ENCODE measurements at places on chromosomes 4 and X.

DNA sequence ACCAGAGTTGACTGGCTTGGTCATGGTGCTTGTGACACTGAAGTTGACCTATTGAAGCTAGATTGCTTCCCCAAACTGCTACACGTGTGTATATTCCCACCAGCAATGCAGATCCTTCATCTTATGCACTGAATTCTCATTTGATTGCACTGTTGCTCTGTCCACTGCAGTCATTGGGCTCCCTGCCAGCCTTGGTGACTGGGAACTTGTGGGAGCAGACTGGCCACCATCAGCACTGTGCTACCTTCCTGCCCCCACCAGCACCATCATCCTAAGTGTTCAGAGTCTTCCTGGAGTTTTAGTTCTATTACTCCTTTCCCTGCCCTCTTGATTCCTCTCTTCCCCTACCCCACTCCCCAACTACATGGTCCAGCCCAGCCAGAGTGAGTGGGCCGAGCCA, 117.7 kb upstream of the PRPS2 start:
- DNase-seq, result no peak

GRCh38 chr4:38050560-38051350, 90.6 kb downstream of the PTTG2 start:
- DNase-seq, result no peak

DNA sequence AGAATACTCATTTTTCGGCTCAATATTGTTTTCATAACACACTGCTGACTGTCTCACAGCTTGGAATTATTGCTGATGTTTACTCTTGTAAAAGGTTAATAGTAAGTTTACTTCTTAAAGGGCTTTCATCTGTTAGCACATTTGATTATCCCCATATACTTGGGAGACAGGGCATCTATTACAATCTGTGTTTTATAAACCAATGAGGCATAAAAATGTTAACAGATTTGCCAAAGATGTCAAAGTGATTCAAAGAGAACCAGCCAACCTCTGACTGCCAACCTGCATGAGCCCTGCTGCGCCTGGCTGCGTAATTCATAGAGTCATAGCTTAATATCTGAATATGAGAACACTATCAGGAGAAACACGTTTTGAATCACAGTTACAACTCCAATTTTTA, 665.6 kb downstream of the TRIML1 start:
- no peak for DNase-seq

- DNase-seq, result peak; percentile 13
Observed at GRCh38 chrX:51641421-51642021, 22.8 kb upstream of the CENPVL3 start.

DNA sequence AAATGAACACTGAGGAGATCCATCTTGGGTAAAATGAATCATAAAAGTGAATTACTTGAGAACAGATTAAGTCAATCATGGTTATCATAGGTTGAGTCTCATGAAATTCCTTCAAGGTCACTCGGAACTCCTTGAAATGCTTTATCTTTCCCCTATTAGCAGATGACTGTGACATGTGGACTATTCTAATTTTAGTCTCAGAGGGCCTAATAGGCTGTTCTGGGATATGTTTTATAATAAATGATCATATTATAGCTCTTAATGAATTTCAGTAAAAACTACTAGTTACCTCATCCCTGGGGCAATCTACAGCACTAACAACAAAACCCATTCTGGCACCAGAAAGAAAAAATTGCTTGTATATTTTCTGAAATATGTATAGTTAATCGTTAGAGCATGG, 44.7 kb downstream of the SPATA4 start:
- no peak for DNase-seq

GRCh38 chr4:169100670-169101101, 90.6 kb upstream of the CBR4 start:
- no peak for DNase-seq
